ENCODE measurements at places on chromosomes 11 and 22.
A peak's percentile ranks its signal among the peaks of the same experiment; 100 is the strongest.

DNA sequence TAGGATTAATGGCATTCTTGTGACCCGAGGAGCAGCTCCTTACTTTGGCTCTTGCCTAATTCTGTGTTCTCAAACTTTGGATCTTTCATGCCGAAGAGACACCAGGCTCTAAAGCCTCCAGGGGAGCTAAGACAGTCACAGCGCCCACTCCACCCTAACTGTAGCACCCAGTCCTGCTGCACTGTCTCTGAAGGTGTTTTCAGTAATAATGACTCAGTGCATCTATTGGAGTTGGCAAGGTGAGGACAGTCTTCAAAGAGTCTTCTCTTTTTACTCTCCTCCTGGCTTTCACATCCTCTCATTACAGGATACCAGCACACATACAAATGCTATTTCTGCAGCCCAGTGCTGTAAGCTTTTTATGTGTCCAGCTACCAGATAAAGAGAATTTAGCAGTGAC is 69.4 kb downstream of the PPFIBP2 start:
- no peak for DNase-seq

GRCh38 chr11:57322256-57323166 is 2.2 kb downstream of the TNKS1BP1 start:
- DNase-seq: no peak

- DNase-seq: no peak
Observed at GRCh38 chr11:132237781-132238180, 867.4 kb downstream of the NTM start.

- no peak for DNase-seq
Observed at GRCh38 chr11:120399307-120399706, 63.1 kb downstream of the ARHGEF12 start.

- no peak for DNase-seq
Observed at GRCh38 chr22:36659762-36660509, 43.6 kb downstream of the CACNG2 start.

DNA sequence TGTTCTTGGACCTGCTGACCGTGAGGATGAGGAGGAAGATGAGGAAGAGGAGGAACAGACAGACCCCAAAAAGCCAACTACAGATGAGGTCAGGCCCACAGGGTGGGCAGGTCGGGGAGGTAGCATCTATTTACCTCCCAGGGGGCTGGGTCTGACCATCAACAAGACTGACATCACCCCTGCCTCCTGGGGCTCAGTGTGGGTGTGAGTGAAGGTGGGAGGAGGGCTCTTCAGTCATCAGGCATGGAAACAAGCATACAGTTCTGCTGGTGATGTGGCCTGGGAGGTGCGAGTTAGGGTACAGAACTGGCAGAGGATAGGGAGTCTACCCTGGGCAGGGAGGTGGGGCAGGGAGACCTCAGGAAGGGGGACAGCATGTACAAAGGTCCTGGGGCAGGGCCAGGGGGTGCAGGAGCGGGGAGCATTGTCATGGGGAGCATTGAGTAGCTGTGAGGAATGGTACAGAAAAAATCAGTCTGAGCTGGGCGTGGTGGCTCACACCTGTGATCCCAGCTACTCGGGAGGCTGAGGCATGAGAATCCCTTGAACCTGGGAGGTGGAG is 8.9 kb downstream of the PLCB3 start:
- no peak for DNase-seq

DNA sequence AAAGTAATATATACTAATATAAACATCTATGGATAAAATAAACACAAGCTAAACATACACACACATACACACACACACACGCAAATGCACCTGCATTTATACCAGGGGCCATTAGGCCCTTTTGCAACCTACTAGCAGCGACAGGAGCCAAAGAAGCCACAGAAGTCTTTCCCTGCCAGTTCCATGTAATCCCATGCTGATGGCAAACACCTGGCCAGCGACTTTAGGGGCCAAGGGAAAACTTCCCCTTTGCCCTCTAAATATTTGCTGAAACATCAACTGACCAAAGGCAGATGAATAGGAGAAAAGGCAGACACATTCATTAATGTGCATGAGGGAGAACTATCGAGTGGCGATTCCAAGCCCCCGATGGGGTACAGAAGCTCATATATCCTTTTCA is 14.8 kb upstream of the P2RY2 start:
- DNase-seq: no peak

DNA sequence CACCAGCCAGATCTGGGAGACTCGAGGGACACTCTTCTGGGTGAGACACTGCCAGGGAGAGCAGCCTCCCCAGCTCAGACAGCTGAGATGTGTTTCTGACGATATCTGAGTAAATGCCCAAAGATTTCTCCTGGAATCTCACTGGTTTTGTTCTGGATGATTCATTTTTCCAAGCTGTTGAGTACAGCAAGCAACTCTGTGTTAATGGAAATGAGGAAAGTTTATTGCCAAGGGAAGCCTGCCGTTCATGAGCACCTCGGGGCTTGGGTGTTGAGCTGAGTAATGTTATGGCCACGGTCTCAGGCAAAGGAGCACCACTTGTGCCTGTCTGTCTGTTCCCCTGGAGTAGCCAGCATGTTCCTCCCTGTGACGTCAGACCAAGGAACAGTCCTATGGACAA is 1132.4 kb downstream of the BRD1 start:
- DNase-seq: no peak

- DNase-seq: no peak
Observed at GRCh38 chr11:122951211-122951610, 30.4 kb downstream of the BSX start.

- DNase-seq: no peak
Observed at GRCh38 chr22:43402128-43402527, 9.7 kb upstream of the MPPED1 start.

DNA sequence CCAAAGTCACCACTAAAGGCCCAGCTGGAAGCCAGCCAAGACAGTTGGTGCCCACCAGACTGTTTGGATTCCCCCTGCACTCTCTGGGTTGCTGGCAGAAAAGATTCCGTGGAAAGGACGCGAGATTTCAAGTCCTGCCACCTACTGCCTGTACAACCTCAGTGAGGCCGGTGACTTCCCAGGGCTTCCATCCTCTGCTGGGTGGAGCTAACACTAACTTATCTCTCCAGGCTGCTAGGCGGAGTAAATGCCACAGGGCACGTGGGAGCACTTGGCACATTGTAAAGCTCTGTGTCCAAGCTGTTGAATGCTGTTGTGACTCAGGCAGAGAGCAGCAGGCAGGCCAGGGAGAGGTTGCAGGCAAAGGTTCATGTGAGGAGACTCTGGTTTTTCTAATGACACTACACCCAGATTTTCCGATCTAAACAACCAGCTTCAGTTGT is 50.9 kb upstream of the CDON start:
- DNase-seq: no peak

GRCh38 chr22:46303347-46303965 is 6.8 kb downstream of the GTSE1 start:
- no peak for DNase-seq

DNA sequence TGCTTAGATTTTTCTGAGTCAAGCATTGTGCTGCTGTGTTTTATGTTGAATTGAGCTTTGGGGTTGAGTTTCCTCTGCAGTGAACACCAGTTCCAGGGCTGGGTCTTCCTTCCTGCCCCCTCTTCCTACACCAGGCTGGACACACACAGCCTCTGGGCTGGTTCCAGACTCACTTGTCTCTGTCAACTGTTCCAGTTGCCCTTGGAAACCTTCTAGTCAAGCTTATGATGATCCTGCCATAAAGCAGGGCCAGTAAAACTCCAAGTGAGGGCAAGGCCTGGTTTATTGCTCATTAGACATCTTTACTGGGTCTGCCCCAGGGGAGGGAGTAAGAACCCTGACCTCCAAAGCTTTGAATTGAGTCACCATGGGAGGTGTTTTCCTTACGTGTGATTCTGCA is 61.1 kb downstream of the KIAA1671 start:
- DNase-seq: no peak

GRCh38 chr22:26565181-26565580 is 24.8 kb downstream of the TPST2 start:
- DNase-seq: no peak

DNA sequence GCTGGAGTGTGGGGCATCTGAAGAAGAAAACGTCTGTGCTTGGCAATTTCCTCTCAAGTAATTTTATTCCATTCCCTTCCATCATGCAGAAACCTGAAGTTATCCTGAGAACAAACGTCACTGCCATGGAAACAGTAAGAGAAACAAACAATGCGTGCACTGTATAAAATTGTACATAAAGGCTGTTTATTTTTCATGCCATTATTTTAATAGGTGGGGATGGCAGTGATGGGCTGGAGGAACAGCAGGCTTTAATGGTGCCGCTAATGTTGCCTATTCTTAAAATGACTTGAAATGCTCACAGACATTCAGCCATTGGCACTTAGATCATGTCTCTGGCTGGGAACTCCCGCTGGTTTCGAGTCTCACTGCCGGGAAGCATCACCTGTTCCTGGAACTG is 7.5 kb upstream of the SEZ6L start:
- DNase-seq: no peak

DNA sequence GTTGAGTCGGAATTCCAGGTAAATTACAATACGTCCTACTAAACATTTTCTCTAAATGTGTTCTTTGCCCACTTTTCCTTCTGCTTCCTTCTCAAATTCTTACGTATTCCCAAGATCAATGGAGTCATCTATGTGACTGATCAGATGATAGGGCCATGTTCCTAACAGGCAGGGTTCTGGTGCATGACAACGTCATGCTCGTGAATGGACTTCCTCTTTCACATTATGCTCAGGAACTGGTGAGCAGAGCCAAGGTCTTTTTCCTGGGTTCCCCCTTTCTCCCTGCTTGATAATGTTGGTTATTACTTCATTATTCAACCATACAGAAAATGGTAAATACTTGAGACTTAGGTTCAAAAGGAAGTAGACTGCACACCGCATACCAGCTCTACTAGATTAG is 789.4 kb downstream of the OPCML start:
- no peak for DNase-seq

- no peak for DNase-seq
Observed at GRCh38 chr11:107545101-107545514, 20.4 kb downstream of the ALKBH8 start.

- peak; percentile 64 for DNase-seq
Observed at GRCh38 chr11:46889689-46890475, 28.5 kb downstream of the LRP4 start.

DNA sequence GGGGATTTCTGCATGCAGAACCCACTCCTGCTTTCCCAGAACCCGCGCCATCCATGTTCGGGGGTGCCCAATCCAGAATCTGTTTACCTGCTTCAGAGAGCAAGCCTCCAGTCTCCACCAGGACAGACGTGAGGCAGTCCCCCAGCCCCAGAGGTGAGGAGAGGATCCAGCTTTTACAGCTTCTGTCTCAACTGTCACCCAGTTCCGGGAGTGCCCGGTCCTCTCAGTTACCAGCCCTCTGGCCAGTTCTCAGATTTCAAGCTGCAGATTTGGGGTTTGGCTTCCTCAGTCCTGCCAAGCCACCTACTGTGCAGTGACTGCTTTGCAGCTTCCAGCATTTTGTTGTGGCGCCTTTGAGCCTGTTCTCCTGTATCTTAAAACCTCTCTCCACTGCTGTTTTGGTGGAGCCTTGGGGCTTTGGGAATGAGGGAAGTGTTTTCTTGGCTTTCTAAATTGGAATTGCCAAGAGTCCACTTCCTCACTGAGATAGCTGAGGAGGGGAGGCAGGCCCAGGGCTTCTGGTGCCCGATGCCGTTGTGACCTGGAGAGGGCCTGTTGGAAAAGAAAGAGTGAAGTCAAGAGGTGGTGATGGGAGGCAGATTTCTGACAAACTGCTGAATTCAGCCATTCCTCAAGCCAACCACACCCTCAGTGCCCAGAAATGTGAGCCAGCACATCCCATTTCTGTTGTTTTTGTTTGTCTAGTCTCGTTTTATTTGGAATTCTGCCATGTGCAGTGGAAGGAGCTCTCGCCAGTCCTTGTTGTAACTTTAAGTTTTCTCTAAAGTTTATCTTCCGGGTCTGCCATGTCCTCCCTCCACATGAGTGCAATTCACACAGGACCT is 513.4 kb downstream of the TBC1D22A start:
- no peak for DNase-seq

GRCh38 chr11:334264-334994 is 13.8 kb upstream of the IFITM3 start:
- DNase-seq: no peak

DNA sequence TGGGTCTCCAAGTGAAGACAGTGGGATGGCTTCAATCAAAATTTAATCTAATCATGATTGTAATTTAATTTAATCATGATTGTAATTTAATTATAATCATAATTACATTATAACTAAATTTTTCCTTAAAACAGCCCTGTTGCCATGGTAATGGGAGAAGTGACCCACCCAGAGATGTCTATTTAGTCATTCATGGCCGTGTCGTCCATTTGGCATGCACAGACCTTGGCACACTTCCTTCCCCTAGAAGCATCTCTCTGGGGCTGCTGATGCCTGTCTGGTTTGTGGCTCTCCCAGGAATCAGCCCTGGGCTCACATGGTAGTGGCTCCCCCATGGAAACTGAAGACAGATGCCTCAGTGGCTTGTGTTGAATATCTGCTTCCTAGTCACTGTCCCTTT is 27.0 kb downstream of the P4HA3 start:
- DNase-seq: no peak

DNA sequence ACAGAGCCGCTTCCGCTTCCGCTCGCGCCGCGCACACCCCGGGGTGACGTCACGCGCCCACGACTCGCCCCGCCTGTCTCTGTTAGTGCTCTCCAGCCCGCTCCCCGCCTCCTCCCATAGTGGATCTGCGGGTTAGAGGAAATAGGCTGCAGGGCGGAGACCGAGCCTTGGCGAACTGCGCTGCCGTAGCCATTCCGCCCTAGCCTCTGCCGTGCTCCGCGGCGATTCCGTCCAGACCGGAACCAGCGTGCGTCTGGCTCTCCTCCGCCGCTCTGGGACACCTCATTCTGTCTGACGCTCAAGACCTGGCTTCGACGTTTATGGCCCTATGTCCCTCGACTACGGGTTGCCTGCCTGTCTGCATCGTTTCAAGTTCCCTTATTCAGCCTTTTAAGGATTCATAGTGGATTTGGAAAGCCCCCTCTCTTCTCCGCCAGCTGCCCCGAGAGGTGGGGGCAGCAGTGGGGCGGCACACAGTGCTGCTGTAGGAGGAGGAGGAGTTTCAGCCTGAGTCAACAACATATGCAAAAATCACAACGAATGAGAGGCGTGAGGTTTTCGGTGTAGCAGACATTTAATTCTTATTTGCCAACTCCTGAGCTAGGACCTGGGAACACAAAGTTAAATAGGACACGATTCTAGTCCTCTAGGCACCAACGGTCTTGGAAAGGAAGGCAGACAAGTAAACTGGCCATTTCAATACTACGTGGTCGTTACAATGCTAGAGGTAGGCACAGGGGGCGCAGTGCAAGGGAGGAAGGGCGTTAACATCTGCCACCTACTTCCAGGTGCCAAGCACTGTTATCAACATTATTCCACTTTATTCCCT is at the start of gene TAF10:
TSS of gene TAF10 (minus strand) at position 4 of the 829 bp plus-strand sequence. CDS start 27 bp downstream, outside the sequence.
- peak; percentile 90 for DNase-seq

GRCh38 chr11:45262900-45263299 is 23.2 kb downstream of the SYT13 start:
- DNase-seq: no peak

GRCh38 chr11:83122050-83122449 is 34.9 kb upstream of the PCF11 start:
- no peak for DNase-seq

DNA sequence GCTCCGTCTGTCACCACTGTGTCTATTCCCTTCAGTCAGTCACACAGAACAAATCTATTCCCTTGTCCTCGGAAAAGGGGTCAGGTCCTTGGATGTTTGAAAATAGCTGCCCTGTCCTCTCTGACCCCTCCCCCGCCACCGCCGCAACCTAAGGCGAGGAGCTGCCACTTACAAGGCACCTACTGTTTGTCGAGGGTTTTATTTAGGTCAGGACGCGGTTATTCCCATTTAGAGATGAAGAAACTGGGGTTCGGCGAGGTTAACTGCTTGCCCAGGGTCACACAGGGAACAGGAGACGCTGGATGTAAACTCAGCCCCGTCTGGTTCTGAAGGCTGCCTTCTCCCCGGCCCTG is 1468.1 kb downstream of the BRD1 start:
- DNase-seq: no peak
